CD4-positive, alpha-beta T cell treated with Interleukin-6 for 4 hours (primary cell): ENCODE measurements at places on chromosomes 7 and 10.

DNA sequence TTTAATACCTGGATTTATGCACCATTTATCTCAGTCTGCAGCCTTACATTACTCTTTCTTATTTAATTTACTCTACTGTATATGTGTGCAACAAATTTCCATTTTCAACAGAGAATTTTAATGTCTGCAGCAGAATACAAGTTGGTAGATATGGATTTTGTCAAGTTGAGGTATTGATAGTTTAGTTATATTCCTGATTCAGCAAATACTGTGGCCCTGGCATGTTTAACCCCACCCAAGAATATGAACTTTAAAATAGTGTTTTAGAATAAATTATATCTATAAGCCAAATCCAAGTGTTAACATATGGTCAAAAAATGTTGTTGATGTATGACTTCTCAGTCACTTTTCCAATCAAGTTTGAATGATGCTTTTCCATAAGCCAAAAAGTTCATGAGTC is 378.4 kb upstream of the NRG3 start:
- no peak for DNase-seq

DNA sequence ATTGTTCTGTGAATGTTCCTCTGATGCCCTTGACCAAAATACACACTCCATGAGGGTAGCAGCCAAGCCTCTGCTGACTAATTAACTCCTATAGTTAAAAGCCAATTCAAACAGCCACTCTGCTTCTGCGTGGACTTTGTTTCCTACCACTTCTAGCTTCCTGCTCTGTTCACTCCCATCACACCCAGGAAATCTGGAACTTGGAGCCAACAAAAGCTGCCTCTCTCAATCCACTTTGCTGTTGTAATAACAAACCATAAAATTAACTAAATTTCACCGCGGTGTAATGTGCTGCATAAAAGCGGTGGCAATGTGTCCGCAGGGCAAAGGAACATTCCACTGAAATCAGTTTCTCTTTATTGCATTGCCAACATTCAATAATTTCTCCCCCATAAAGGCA is 239.5 kb downstream of the PLXNA4 start:
- DNase-seq, result no peak

DNA sequence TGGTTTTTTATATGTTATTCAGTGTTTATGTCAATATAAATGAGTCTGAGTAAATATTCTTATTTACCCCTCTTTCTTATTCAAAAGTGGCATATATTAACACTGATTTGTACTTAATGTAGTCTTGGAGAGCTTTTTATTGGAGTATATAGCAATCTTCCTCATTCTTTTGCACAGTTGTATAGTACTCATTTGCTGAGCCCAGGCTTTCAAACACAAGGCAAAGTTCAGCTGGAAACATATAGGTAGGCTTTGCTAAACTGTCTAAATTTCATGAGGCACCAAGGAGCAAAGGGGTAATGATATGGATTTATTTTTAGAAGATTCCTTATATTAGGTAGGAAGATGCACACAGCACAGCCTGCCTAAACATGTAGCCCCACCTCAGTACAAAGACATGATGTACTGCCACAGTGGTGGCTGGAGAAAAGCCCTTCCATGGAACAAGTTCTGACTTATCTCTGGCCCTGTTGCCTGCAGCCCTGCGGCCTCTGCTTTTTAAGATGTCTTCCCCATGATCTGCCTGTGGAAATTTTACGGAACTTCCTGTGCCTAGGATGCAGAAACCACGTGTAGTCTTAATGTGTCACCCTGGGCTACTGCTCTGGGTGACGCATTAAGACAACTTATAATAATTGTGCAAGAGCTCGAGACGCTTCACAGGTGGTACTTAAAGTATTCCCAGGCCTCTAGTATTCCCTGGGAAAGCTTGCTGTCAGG is 9.6 kb upstream of the PDCD4 start:
- DNase-seq, result no peak

DNA sequence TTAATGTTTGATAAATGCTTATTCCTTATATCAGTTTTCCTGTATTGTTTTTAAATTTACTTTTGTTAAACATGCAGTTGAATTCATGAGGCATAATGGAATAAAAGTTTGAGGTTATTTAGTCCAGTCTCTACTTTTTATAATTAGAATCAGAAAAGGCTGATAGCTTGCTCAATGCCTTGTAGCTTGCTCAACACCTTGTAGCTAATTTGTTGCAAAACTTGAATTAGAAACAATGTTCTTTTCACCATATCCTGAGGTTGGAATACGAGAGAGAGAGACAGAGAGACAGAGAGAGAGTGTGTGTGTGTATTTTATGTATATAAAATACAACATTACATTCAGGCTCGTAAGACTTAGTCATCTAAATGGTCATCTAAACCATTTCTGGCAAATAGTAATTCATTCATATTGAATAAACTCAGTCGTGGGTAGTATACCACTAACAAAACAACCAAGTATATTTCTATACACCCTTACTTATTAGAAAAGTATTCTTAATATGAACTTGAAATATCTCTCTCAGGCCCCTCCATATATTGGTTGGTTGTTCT is 243.5 kb downstream of the ADK start:
- DNase-seq, result no peak

DNA sequence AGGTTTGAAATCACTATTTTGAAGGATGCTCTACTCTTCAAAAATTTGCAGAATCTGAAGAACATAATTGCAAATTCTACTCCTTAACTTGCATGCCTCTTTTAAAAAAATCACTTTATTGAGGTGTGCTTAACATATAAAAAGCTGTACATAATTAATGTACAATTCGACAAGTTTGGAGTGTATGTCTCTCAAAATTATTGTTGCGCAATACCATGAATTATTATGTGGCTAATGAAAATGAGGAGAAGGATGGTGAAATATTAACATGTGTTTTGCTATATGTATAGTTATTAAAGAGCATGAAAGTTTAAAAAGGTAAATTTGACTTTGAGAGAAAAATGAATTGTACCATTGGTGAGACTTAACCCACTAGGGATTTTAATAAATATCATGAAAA is 187.2 kb upstream of the MALRD1 start:
- DNase-seq, result no peak

- no peak for DNase-seq
These were observed 144.8 kb downstream of the ICA1 start for GRCh38 chr7:8117195-8117594.
